ENCODE measurements at places on chromosomes 12 and 14.
A peak's percentile ranks its signal among the peaks of the same experiment; 100 is the strongest.

- no peak for DNase-seq
These were observed 126.8 kb downstream of the TRAFD1 start for GRCh38 chr12:112252184-112252583.

GRCh38 chr14:22412926-22413411 is 176.1 kb downstream of the DAD1 start:
- peak; percentile 87 for DNase-seq

GRCh38 chr12:57268264-57268663 is 17.3 kb upstream of the STAC3 start:
- peak; percentile 42 for DNase-seq

- DNase-seq: peak; percentile 48
These were observed 11.9 kb downstream of the SCNN1A start for GRCh38 chr12:6363330-6364043.

DNA sequence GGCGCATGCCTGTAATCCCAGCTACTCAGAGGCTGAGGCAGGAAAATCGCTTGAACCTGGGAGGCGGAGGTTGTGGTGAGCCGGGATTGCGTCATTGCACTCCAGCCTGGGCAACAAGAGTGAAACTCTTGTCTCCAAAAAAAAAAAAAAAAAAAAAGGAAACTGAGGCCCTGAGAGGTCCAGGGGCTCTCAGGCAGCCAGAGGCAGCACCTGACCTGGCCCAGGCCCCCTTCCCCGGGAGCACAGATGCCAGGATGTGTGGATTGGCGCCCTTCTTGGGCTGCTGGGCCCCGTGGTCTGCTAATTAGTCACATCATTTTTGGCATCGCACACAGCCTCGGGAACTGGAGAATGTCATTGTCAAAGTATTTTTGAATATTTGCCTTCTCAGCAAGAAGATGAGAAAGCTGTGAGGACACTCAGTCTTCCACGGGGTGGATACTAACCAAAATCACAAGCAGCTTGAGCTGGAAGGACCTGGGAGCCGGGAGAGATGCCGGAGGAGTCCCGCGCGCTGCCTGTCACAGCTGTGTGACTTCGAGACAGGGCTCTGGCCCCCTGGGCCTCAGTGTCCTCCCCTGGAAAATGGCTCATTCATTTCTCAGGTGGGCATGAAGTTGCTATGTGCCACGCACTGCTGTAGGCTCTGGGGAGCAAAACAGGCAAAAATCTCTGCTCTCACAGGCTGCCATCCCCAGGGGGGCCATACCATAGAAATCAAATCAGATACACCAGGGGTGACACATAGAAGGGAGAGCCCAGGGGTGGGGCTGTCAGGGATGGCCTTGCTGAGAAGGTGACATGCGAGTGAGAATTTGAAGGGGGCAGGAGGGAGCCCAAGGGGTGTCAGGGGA is 12.5 kb upstream of the RCOR1 start:
- DNase-seq: peak; percentile 76

DNA sequence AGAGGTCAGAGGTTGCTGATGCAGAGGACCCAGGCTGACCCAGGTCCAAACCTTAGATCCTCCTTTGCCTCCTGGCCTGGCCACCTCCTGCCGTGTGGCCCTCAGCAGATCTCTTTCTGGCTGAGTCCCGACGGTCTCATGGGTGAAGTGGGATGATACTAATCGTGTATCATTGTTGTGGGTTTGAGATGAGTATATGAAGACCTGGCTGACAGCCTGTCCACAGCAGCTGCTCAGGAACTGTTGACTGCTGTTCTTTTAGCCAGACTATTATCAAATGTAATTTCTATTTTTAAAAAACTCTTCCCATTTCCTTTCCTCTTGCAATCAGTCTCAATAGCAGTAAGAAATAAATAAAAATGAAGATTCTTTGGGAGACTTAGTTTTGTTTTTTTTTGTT is 45.6 kb downstream of the ANKRD9 start:
- no peak for DNase-seq

- DNase-seq: peak; percentile 78
These were observed 731 bp upstream of the PCNX4 start for GRCh38 chr14:60090864-60091519.

DNA sequence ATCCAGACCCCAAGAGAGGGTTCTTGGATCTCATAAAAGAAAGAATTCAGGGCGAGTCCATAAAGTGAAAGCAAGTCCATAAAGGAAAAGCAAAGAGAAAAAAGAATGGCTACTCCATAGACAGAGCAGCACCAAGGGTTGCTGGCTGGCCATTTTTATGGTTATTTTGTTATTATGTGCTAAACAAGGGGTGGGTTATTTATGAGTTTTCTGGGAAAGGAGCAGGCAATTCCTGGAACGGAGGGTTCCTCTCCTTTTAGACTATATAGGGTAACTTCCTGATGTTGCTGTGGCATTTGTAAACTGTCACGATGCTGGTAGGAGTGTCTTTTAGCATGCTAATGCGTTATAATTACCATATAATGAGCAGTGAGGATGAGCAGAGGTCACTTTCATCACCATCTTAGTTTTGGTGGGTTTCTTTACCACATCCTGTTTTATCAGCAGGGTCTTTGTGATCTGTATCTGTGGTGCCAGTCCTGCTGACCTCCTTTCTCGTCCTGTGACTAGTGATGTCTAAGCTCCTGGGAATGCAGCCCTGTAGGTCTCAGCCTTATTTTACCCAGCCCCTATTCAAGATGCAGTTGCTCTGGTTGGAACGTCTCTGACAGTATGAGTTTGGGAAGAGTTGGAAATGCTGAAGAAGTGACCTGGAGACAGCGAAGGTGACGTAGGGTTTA is 100.5 kb downstream of the ZNF664 start:
- DNase-seq: no peak

GRCh38 chr14:26255213-26255612 is 342.6 kb downstream of the NOVA1 start:
- DNase-seq: peak; percentile 24

DNA sequence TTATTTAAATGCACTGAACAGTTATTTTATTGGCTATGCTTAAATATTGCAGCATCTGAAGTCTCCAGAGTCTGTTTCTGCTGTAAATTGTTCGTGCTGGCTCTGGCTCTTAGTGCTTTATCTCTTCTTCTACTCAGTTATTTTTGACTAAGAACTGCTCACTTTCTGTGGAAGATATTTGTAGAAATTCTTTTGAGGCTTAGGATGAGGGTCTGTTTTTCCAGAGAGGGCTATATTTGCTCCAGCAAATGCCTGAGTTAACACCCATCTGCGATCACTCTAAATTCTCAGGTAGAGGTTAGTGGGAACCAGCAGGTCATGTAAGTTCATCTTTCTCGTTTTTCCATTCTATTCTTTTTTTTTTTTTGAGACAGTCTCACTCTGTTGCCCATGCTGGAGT is 71.1 kb downstream of the ARL6IP4 start:
- no peak for DNase-seq

- peak; percentile 86 for DNase-seq
These were observed 28.2 kb upstream of the TMEM106C start for GRCh38 chr12:47935184-47935583.

GRCh38 chr14:32383364-32384009 is 54.4 kb downstream of the AKAP6 start:
- DNase-seq: peak; percentile 83

DNA sequence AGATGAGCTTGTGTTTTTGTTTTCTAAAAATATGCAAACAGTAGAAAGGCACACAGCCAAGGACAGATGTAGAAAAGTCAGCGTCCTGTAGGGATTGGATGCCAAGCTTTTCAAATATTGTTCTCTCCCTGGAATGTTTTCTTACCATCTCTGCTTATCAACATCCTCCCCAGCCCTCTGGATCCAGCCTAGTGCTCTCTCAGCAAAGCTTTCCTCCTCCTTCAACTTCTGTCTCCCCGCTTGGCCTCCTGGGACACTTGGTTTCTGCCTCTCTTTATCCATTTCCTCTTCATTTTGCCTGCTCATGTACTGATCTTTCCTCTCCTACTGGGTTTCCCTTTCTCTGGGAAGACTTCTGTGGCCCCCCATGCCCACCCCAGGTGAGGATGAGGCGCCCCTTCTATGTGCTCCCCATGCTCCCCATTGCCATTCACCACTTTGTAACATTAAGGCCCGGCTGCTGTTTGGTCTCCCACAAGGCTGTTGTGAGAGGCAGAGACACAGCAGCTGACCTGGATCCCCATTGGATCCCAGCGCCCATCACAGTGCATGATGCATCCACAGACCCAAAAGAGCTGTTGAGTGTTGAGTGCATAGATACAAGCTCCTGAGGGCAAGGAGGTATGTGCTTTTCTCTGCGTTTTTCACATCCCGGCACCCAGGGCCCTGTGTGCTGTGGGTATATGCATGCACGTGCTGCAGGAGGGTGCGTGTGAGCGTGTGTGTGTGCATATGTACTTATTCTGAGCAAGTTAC is 38.2 kb downstream of the EVL start:
- DNase-seq: no peak

DNA sequence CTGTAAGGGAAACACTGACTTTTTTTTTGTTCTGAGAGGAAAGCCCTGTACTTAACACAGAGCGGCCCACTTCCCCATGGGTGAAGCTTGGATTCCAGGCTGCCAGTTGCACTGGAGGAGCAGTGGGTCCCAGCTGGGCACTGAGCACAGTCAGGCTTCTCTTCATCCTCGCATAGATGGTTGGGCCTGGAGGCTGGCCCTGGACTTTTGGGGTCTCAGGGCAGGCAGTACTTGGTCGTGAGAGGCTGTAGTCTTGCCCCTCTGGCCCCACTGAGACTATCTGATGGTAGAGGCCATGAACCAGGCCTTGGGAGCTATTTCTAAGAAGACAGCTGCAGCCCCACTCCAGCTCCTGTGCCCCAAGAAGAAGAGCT is 6.2 kb upstream of the LHX5 start:
- no peak for DNase-seq

GRCh38 chr12:5197131-5197530 is 153.5 kb downstream of the KCNA5 start:
- peak; percentile 99 for DNase-seq

DNA sequence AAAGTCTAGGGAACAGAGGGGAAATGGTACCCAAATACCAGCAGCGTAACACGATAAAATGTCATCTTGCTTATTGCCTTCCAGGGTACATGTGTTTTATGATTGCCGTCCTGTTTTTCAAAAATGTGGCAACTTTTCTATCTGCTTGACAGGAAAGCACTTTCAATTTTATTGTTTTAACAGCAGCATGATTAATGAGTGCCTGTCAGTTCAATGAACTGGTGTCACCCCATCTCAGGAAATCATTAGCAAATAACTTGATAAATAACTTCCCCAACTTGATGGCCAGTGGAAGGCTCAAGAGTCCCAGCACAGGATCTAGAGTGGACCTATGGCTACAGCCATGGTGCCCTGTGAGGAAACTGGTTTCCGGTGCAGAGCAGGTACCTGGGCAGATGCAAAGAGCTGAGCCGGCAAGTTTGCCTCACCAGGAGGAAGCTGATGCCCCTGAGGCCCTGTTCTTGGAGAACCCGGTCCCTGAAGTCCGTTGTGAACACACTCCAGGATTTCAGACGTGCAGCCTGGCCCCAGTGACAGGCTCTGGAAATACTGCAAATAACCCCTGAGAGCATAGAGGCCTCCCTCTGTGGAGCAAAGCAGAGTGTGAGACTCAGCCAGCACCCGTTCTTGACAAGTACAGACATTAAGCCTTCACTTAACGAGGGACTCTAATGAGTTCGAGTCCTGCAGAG is 173.5 kb upstream of the SFSWAP start:
- DNase-seq: no peak

DNA sequence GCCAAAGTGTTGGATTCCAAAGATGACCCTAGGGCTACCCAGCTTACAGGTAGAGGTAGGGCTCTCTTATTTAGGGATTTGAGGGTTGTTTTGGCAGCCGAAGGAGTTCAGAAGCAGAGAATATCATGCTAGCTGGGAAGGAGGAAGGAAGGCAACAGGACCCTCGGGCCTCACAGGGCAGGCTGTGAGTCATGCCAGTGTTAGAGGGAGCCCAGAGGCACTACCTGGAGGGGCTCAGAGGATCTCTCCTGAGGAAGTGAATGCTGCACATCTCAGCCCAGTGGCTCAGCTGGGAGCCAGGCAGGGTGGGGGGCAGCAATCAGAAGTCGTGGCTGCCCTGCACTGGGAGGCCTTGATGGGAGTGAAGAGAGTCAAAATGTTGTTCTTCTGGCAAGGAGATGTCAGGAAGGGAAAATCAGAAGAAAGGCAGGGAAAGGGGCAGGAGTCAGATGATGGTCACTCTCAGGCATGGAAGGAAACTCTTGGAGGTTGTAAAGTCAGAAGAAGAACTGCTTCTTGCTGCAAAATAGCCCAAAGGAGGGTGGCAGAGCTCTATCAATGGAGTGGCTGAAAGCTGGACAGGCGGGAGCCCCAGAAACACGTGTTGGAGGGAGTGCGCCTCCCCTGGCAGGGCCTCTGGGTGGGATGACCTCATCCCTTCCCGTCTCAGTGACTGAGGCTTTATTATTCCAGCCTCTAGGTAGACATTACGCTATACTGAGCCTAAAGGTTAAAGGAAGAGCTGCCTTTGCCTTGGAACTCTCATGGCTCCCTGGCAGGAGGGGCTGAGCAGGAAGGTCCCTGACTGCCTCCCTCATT is 141.3 kb downstream of the SMOC1 start:
- DNase-seq: no peak

GRCh38 chr14:98593361-98593761 is 678.6 kb downstream of the BCL11B start:
- DNase-seq: no peak

DNA sequence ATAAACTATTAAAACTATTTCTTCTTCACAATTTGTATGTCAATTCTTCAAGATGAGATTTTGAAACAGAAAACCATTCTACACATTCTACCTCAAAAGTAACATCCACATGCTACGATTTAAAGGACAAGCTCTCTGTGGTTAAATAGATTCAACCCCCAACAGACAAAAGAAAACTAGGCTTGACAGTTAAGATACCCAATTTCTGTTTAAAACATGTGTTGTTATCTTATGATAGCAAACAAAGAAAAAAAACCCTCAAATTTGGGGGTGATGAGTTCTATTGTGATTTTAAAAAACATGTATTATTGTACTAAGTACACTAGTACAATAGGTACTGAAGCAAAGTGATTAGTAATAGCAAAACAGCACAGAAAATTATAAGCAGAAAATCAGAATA is 33.8 kb downstream of the ATF7 start:
- DNase-seq: no peak

GRCh38 chr14:52348776-52349175 is 34.7 kb downstream of the PTGER2 start:
- peak; percentile 60 for DNase-seq

GRCh38 chr12:50642761-50643160 is 121.1 kb upstream of the ATF1 start:
- DNase-seq: no peak

All from fibroblast of upper back skin (primary cell).